ENCODE measurements at places on chromosomes 2 and 18. TPM values are rescaled to one million over a fixed set of nuclear protein-coding genes. Genes with fewer than 3 reads are reported as not detected.

SYT4 gene
- total RNA-seq = not detected

RBM43 gene
- total RNA-seq = 4.1 TPM

SERPINB7 gene
- not detected for total RNA-seq

OTOF gene
- total RNA-seq = not detected

SLC19A3 gene
- 7.9 TPM for total RNA-seq

UGT1A4 gene
- not detected for total RNA-seq

UGT1A8 gene
- not detected for total RNA-seq

FTCDNL1 gene
- total RNA-seq = 5.8 TPM

VWC2L gene
- total RNA-seq = not detected

AMER3 gene
- total RNA-seq = not detected

TRIM43 gene
- not detected for total RNA-seq

LIPG gene
- 0.67 TPM for total RNA-seq

STAT1 gene
- 555 TPM for total RNA-seq

HOXD1 gene
- not detected for total RNA-seq

CDH2 gene
- total RNA-seq = 12.5 TPM

ACTR3 gene
- total RNA-seq = 212 TPM

MTCL1 gene
- total RNA-seq = 18.9 TPM

TFPI gene
- total RNA-seq = 24.0 TPM

EVX2 gene
- total RNA-seq = not detected

L3MBTL4 gene
- total RNA-seq = under 0.01 TPM

CCDC141 gene
- total RNA-seq = not detected

TMEM237 gene
- 32.4 TPM for total RNA-seq

AQP4 gene
- not detected for total RNA-seq

All from melanocyte of skin (primary cell).